ENCODE measurements at places on chromosomes 13 and 19.

GRCh38 chr19:2791876-2792275 lies 6.6 kb downstream of the THOP1 start:
- DNase-seq, result no peak

- no peak for DNase-seq
These were observed 28.7 kb downstream of the CYSLTR2 start for GRCh38 chr13:48682436-48682835.

GRCh38 chr19:55649268-55650125 lies 1.5 kb downstream of the CCDC106 start:
- DNase-seq, result no peak

DNA sequence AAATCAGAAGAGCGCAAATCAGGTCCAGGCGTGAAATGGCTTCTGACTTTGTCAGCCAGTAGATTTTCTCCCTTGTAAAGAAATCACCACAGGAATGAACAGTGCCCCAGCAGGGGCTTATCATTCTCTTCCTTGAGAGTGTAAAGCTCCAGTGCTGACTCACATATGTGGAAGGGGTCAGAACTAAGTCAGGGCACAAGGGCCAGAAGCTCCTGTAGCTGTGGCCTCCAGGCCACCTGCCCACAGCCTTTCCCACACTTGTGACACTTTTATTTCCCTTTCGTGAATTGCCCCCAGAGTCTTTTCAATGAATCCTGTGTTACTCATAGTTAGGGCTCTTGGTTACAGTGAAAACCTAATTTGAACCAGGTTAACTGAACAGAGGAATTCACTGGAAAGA lies 99.6 kb downstream of the SUCLA2 start:
- no peak for DNase-seq

DNA sequence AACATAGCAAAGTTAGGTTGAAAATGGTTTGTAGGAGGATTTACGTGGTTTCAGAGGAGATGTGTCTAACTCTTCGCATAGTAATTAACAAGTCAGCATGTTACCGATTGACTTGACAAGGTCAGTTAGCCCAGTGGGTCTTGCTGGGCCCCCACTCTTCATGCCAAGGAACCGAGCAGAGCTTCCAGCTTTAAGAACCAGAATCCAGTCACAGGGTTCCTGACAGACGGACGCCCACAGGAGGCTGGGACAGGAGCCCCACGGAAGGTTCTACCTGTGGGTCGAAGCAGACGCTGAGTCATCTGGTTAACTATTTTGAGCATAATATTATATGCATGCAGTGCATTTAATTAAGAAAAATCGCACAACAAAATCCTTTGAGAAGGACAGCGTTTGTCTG lies 3.5 kb downstream of the TMEM255B start:
- no peak for DNase-seq

- DNase-seq, result no peak
These were observed 221.2 kb downstream of the ZNF536 start for GRCh38 chr19:30593356-30593755.

GRCh38 chr19:54026656-54027055 lies 35.2 kb downstream of the CACNG6 start:
- DNase-seq, result no peak

DNA sequence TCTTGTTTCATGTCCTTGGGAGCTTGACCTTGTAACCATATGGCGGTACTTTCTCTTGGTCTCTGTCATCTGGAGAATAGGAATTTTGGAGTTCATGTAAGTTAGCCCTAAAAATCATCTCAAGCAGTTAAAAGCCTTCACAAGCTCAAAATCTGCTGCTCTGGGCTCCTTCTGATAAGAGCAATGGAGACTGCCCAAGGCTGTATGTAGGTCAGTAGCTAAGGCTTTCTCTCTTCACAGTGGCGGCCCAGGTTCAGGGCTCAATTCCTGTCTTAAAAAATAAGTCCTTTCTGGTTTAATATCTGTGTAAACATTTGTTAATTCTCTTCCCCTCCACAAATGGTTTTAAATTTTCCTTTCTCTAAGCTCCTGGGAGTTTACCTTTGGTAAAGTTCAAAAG lies 45.3 kb upstream of the ANKRD10 start:
- DNase-seq, result no peak

DNA sequence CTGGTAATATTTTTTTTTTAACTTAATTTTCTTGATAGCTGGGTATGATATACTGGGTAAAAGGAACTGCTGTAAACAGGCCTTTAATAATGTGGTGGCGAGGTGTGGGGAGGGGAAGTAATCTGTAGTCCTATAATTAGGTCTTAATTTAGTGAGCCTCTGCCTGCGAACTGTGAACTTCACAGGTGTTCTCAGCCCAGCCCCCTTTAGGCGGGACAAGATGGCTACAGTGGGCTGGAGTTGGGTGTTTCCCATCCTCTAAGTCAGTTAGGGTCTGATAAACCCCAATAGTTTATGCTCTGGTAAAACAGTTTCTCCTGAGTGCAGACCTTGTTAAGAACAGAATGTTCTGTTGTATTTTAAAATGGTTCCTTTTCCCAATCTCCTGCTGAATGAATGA lies 97.6 kb upstream of the SERP2 start:
- DNase-seq, result no peak

GRCh38 chr13:33262062-33262487 lies 23.5 kb downstream of the STARD13 start:
- DNase-seq, result no peak

- DNase-seq, result no peak
These were observed 2.5 kb upstream of the ZNF284 start for GRCh38 chr19:44069415-44069814.

Data from stimulated activated CD4-positive, alpha-beta T cell treated with anti-CD3 and anti-CD28 coated beads, Interleukin-12 subunit alpha, Interleukin-12 subunit beta, amount 100 ng/mL, for 24 hours (primary cell).